ENCODE measurements at places on chromosomes 2 and 18.

DNA sequence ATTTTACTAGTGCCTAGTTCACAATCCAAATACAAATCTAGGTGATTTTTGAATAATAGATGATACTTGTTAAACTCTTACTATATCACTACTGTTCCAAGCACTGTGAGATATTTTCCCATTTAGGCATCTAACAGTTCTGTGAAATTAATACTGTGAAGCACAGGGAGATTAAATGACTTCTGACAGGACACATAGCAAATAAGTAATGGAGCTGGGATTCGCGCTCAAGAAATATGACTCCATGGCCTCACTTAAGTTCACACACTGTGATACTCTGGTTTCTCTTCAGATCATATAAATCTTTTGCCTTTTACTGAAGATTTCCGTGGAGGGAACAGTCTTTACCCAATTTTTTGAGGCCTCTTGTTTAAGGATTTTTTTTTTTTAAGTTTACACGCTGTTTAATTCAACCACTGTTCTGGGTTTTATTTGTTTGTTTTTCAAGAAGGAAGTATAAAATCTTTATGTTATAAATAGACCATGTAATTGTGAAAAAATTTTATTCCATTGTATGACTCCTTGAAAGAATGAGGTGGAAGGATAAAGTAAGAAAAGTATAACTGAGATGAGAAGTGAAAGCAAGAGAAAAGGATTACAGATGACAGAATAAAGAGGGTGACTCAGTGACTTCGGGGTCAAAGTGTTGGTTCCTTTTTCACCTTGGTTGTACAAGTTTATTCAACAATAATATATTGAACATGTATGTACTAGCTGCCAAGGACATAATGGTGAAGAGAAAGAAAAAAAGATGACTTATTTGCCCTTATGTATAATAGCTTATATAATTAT is 30.2 kb downstream of the RBM45 start:
- no peak for DNase-seq

DNA sequence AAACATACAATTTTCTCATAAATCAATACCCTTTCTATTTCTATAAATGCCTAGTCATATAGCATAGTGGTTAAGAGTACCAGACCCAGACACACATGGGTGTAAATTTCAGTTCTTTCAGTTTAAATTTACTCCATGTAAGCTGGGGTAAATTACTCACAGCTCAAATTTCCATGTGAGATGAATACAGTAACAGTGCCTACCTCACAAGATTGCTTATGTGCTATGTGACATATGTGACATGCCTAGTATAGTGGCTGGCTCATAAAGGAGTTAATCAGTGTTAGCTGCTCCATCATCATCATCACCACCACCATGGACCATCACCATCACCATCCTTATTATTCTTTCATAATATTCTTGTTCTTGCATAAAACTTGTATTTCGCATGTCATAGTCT is 61.6 kb upstream of the CD302 start:
- DNase-seq, result no peak

DNA sequence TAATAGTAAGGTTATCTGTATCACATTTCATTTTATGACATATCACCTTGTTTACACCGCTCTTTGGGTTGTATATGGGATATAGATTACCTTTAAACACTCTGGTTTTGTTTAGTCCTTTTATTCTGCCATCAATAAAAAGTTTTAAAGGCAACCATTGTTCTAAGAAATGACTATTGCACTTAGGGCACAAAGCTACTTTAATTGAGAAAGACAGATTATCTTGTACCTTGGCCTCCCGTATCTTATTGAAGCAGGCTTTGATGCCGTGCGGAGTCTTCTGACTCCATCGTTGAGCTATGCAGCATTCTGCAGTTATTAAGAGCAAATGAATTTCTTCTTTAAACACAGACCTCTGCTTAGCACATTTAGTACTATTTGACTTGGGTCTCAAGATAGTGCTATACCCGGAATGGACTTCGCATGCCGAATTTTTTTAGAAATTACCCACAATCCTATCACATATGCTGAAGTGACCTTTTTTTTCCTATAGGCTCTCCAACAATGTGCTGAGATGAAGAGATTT is 16.7 kb downstream of the PKDCC start:
- no peak for DNase-seq

- no peak for DNase-seq
Observed at GRCh38 chr18:77512152-77512551, 262.5 kb downstream of the GALR1 start.

DNA sequence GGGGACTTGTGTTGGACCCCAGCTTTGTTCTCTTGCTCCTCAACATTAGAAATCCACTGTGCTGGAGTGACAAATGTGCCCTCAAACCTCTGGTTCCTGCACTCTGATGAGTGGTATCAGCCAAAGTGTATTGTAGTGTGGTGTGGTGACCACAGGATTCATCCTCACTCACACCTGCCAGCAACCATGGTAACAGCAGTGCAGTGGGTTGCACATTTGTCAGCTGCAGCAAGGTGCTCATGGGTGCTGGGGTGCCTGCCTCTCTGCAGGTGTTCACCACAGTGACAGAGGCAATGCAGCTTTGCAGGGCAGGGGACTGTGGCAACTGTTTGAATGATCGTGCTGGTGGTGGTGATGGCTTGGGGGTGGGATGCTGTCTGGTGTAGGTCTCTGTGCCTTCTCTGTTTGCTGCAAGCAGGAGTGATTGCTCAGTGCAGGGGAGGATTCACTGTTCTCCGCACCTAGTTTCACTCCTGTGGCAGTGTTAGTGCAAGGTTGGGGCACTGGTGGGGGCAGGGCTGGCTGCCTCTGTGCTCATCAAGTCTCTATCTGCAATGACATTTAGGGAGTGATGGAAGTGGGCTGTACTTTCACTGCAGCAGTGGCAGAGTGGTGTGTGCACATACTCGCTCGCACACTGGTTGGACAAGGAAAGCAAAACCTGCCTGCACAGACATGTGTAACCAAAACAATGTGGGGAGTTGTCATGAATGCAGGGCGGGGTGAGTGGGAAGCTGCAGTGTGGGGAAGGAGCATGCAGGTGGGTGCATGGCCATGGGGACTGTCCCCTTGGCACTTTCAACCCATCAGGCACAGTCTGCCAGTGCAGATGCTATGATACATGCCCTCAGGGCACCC is 301.1 kb downstream of the PIK3C3 start:
- DNase-seq, result no peak

GRCh38 chr2:107721178-107721577 is 105.5 kb upstream of the RGPD4 start:
- DNase-seq, result no peak

DNA sequence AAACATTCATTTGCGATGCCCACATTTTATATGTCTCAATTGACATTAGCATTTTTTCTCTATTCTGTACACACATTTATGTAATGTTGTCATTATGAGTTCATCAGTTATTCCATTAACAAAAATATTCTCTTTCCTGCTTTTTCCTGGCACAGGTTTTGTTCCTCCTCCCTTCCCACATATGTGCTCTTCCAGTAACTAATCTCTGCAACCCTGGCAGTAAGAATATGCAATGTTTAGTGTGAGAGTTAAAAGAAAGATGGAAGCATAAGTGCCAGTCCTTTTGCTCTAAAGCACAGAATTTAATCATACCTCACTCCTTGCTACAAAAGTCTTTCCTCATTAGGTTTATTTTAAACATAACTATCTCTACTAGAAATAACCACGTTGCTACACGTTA is 155.8 kb upstream of the ERBB4 start:
- no peak for DNase-seq

GRCh38 chr2:47697000-47697601 is 85.8 kb upstream of the MSH6 start:
- no peak for DNase-seq

GRCh38 chr18:48662011-48662661 is 123.3 kb downstream of the CTIF start:
- DNase-seq, result peak; percentile 71

DNA sequence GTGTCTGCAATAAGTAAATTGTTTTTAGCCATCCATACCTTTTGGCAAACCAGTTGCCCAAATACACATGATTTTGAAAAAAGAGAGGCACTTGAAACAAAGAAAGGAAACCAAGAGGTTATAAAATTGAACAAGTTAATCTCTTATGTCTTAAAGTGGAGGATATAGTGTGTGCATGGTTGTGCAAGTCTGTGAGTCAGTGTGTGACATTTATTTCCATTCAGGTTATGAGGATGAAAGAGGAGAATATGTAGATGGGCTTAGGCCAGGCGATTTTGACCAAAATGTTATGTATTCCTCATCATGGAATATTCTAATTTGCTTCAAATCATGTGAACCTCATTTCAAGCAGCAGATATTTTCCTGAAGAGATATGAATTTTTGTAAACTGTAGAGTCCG is 123.3 kb downstream of the SETBP1 start:
- DNase-seq, result no peak

DNA sequence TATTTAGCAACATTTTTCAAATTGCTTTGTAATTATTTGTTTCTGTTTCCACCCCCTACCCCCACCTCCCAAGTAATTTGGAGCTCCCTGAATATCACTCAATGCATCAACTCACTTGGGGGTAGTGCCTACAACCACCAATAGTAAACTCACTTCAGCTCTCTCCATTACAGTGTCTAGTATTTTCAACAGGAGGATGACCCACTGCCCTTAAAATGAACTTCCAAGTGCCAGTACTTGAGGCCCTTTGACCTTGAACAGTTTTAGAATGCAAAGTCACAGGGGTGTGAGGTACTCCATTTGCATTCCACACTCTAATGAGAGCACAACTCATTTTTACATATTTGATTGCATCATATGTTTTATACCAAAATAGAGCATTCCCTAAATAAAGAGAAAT is 523.0 kb downstream of the ERBB4 start:
- DNase-seq, result no peak

DNA sequence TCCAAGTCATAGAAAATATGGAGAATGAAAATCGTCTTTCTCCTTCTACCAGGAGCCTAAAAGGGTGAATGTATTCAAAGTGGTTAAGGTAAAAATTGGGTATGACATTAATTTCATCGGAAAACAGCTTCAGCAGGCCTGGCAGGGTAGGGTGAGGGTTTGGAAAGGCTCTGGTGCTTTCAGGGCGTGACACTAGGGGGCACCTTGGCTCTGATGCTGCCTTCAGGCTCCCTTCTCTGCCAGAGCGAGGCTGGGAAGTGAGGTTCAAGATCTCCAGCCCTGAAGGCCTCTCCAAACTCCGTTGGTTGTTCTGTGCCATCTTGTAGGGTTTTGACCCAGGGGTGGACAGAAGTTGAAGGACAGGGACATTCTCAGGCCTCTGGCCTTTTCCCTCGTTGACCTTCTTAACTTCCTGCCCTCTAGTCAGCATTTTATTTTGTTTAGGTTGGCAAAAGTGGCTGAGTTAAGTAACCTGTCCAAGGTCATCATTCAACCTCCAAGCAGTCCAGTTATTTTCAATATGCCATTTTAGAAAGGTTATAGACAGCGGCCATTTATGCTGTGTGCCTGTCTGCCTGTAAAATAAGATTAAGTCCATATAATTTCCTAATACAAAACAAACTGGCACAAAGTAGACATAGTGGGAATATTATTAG is 40.3 kb downstream of the EML6 start:
- no peak for DNase-seq

GRCh38 chr2:146079216-146079615 is 1559.3 kb upstream of the ZEB2 start:
- DNase-seq, result no peak

GRCh38 chr2:25053041-25053440 is 11.2 kb downstream of the EFR3B start:
- peak; percentile 30 for DNase-seq

- no peak for DNase-seq
Observed at GRCh38 chr2:105593221-105593967, 151.3 kb upstream of the NCK2 start.

DNA sequence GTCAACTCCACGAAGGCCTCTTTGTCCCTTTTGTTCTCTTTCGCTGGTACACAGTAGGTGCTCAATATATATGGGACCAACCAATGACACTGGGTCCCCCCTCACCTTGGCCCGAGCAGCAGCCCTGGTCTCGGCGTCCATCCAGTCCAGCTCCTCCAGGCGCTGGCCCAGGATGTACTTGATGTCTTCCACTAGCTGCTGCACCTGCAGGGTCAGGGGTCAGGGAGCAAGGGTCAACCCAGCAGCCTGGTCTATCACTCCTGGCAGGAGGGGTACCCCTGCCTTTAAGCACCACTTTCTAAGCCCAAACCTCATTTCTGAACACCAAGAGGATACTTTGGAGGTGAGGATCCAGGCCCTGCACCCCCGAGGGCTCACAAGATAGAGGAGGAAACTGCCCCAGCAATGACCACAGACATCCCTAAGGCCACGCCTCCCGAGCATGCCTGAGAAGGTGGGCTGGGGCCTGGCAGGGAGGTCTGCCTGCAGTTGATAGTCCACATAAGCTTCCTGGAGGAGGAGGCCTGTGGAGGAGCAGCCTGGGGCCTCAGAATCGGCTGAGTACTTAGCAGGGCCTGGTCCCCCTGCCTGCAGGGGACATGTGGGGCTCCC is 4.2 kb downstream of the ECEL1 start:
- no peak for DNase-seq

- no peak for DNase-seq
Observed at GRCh38 chr2:45826884-45827635, 175.6 kb downstream of the PRKCE start.

DNA sequence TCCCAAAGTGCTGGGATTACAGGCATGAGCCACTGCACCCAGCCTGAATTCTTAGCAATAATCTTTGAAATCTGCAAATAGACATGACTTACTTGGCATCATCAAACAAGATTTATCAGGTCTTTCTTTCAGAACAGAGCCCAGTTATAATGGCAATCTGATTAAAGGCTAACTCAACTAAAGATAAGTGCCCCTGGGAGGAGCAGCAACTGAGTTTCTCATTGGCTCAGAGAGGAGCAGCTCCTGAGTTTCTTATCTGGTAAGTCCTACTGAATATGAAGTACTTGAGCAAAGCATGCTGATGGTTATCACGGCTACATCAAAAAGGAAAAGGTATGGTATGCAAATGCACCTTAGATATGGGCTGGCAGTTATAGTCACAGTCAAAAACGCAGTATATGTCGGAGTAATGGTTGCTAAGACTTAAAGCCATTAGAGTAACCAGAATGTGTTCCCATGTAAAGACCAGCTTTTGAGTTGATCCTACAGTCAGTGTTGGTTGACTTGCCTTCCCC is 15.0 kb upstream of the AP1S3 start:
- DNase-seq, result no peak

DNA sequence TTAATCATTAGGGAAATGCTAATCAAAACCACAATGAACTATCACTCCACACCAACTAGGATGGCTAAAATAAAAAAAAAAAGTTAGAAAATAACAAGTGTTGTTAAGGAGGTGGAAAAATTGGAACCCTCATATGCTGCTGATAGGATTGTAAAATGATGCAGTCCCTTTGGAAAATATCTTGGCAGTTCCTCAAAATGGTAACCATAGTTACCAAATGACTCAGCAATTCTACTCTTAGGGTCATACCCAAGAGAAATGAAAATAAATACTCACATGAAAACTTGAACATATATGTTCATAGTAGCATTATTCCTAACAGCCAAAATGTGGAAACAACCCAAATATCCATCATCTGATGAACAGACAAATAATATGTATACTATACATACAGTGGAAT is 15.7 kb upstream of the ACVR2A start:
- peak; percentile 50 for DNase-seq
